ENCODE measurements at places on chromosomes 11 and 22.

- no peak for DNase-seq
Observed at GRCh38 chr11:45737056-45737455, 67.9 kb upstream of the SLC35C1 start.

GRCh38 chr11:88404932-88405710 lies 67.6 kb upstream of the CTSC start:
- DNase-seq, result no peak

- no peak for DNase-seq
Observed at GRCh38 chr11:112583261-112583893, 322.7 kb upstream of the PLET1 start.

- DNase-seq, result peak; percentile 37
Observed at GRCh38 chr11:126282736-126283591, at the start of gene TIRAP. Gene TIRAP (plus strand): TSS chr11:126283093. CDS start chr11:126290895, 7,802 bp downstream.

DNA sequence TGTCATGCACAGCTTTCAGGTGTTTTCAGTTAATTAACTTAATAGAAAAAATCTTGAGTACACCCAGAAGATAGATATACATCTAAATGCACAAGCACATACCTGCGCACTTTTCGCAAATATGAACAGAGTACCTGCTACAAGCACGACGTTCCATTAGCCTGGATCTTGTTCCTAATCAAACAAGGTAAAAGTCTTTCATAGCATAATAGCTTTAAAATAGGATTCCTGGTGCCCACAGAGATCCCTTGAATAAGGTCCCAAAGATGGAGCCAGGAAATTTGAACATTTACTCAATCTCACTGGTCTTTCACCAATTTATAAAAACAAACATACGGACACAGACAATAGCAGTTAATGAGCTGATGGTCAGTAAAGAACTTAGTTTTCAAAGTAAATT lies 689.8 kb upstream of the CHORDC1 start:
- DNase-seq, result no peak

GRCh38 chr11:3340025-3340424 lies 38.9 kb downstream of the ZNF195 start:
- DNase-seq, result no peak

Measured in nucleus accumbens (tissue), 56 donors.